ENCODE measurements at places on chromosomes 2 and 18.

GRCh38 chr2:97005353-97005752, 19.0 kb upstream of the FAM178B start:
- DNase-seq, result peak; percentile 6

DNA sequence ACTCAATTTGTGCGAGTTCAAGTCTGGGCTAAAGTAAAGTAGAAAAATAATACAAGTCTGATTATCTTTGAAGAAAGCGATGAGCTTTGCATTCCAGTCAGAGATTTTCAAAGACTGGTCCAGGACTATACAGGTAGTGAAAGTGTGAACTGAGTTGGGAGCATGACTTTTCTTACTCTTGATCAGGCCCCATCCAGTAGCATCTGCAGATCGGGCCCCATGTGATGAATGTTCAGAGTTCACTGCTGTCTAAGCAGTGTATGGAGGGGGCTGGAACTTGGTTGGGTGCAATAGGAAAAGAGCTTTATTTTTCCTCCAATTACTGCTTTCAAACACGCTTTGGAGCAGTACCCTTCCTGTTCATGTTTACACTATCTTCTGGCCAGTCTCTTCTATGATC, 747.4 kb upstream of the ID2 start:
- no peak for DNase-seq

DNA sequence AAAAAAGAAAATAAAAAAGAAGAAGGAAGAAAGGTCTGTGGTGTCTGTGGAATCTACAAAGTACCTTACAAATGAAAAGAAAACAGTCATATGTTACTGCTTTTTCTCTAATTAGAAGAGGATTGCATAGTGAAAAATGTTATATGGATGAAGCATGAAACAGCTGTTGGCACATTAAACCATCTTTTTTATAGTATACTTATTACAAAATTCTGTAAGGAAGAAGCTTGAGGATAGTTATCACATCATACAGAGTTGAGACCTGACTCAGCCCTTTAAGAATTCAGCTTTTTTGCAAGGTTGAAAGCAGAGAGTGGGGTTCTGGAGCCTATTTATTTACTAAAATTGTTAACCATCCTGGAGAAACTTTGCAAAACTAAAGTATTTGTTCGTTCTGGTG, 222.7 kb downstream of the PHLPP1 start:
- no peak for DNase-seq

- DNase-seq, result no peak
These were observed 10.0 kb upstream of the AGFG1 start for GRCh38 chr2:227461811-227462461.

GRCh38 chr2:224263571-224264043, 138.3 kb downstream of the FAM124B start:
- no peak for DNase-seq

DNA sequence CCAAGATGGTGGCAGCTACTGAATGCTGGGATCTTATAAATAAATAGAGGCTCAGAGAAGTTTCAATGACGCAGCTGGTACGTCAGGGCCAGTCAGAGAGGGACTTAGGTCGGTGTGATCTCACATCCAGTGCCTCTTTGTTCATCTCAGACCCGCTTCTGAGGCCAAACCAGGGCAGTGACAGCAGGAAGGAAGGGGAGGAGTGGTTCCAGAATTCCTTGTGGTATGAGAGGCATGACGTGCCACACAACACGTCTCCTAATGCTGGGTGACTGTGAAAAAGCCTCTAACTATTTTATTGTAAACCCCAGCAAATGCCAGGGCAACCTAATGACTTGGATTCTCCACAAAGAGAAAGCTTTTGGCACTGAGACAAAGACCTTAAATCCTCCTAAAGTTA, 423.3 kb downstream of the LPIN1 start:
- DNase-seq, result peak; percentile 18

- no peak for DNase-seq
These were observed 129.5 kb upstream of the TTC27 start for GRCh38 chr2:32498306-32498705.

DNA sequence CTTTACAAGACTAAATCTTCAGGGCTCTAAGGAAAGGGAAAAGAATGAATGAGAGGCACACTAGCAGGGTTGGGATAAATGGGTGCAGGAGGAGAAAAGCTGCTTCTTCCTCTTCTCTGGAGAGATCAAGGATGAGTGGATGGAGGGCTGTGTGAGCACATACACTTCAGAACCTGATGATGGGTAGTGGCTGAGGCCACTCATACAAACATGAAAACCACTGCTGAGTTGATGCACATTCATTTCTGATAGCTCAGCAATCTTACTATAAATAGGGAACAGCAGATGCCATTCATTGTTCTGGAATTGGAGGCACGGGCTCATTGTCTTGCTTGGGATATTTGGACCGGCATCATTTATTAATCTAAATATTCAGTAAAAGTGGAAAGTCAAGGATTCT, 152.4 kb upstream of the KCTD1 start:
- DNase-seq, result no peak

GRCh38 chr2:105377871-105378270, 21.0 kb downstream of the FHL2 start:
- DNase-seq, result no peak

DNA sequence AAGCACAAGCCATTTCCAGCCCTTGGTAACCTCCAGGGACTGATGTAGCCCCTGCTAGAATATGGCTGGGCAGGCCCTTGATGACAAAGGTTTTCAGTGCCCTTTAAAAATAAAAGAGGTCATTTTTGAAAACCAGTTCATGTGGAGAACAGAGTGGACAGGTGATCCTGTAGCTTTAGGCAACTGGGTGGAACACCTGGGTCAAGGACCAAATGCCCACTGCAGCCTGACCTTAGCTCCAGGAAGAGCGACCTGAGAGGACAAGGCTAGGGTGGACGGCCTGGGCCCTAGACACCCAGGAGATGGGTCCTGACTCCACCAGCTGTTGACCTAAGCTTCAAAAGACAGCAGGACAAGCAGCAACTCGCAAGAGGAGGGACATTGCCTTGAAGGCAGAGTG, 116.6 kb downstream of the LIPG start:
- no peak for DNase-seq

- no peak for DNase-seq
These were observed 102.5 kb downstream of the FMNL2 start for GRCh38 chr2:152437276-152438108.

GRCh38 chr2:47011696-47012095, 96.1 kb upstream of the MCFD2 start:
- DNase-seq, result no peak

DNA sequence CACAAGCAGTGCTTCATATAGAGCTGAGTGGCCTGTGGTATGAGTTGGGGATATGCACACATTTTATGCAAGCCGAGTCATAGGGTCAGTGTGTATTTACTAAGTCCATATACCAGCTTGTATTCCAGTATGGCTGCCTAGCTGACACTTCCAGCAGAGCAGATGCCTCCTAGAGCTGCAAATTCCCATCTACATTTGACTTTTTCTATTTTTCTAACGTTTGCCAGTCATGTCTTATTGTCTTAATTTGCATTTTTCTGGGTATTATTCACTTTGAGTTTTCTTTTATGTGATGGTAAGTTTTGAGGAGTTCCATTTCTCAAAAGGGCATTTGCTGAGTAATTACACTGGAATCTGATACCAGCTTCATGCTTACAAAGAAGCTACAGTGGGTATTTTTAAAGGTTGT, 334.5 kb upstream of the CDH2 start:
- DNase-seq, result no peak

GRCh38 chr2:68200157-68200787, 42.6 kb downstream of the PNO1 start:
- DNase-seq, result no peak

DNA sequence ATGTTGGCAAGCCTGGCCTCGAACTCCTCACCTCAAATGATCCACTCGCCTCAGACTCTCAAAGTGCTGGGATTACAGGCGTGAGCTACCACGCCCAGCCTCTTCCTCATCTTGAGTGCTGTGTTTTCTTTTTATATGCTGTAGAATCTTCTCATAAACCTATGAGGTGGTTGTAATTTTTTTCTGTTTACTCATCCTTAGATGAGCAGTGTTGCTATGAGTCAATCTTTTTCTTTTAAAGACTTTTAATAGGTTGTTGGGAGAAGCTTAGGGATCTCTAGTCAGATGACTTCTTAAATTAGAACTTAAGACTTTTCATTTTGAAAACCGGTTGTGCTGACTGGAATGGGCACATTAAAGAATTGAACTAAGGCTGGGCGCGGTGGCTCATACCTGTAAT, 8.7 kb upstream of the AAK1 start:
- peak; percentile 31 for DNase-seq

DNA sequence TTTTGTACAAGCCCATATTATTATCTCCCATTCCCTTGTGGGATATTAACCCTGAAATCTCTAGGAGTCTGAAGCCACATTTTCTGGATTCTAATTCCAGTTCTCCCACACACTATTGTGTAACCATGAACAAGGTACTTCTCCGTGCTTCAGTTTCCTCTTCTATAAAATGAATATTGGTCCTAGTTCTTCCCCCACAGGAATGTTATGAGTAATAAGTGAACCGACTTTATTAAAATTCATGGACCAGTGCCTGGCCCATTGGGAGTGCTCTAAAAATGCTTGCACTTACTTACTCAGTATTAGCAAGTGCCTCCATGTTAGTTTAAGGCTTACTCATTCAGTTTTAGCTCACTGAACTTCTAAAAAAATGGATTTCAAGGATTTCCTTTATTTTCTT, 1.4 kb upstream of the ACMSD start:
- DNase-seq, result no peak
